Psoas muscle (tissue), 8 donors: ENCODE measurements at places on chromosomes 12 and 14.
A peak's percentile ranks its signal among the peaks of the same experiment; 100 is the strongest.

GRCh38 chr12:66331814-66332213, 29.5 kb downstream of the HELB start:
- DNase-seq: no peak

DNA sequence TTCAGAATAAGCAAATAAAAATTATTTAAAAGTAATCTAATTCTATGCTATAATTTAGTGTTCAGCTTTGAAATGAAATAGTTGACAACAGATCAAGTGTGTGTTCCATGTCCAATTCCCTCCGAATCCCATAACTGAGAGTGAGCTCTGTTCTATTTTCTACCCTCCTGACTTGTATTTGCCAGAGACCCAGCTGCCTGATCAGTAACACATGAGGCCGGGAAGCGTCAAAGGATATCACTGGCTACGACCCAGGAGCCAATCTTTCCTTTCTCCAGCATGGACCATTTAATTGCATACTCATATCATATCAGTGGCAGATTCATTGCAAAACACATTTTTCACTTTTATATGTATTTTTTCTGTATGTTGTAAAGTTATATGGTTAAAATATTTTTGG, 108.8 kb upstream of the TSPAN8 start:
- no peak for DNase-seq

- no peak for DNase-seq
Observed at GRCh38 chr14:56224691-56225681, 106.8 kb downstream of the PELI2 start.

GRCh38 chr12:20128928-20129327, 239.4 kb upstream of the PDE3A start:
- no peak for DNase-seq

DNA sequence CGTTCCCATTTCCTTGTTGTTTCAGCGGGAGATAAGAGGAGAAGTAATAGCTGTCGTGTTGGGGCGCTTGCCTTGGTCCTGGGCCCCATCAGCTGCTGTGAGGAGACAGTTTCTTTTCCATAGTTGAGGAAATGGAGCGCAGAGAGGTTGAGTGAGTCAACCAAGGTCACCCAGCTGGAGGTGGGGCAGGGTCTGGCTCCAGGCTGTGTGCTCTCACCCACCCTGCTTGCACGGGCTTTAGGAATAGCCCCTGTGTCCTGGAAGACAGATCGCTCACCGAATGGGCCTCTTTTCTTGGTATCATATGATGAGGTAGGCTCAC, 165.7 kb upstream of the RTL1 start:
- peak; percentile 2 for DNase-seq

DNA sequence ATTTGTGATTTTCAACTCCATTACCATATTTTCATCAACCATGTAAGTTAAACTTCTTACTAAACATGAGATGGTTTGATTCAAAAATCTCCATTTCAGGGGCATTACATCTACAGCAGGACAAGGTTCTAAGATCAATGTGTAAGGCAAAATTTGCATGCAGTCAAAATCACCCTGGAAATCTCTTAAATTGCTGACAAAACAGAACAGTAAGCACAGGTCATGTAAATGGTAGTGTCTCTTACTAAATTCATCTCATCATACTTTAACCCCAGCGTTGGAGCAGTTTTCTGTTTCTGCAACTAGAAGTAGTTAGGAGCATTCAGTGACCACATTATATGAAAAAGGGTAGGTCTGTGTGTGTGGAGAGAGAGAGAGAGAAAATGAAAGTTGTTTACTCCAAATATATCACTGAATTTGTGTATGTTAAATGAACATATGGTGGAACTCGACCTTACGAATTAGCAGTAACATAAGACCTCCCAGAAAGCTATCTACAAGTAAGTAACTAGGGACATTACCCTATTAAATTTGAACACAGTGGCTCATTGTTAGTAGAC, 227.5 kb downstream of the SSPN start:
- no peak for DNase-seq

- DNase-seq: no peak
Observed at GRCh38 chr14:77660754-77661153, 44.3 kb upstream of the SPTLC2 start.

DNA sequence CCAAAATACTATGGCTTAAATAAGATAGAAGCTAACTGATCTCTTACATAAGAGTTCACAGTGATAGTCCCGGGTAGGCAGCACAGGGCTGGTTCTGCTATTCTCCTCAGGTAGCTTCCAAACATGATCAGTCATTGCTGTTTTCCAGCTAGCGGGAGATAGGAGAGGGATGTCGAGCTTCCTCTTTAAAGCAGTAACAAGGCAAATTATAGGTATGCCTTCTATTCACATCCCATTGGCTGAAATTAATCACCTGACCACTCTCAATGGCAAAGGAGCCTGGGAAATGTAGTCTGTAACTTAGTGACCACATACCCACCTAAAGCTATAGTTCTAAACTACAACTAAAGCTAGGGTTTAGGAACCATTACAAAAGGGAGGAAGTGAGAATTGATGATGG, 34.5 kb upstream of the VRK1 start:
- no peak for DNase-seq

DNA sequence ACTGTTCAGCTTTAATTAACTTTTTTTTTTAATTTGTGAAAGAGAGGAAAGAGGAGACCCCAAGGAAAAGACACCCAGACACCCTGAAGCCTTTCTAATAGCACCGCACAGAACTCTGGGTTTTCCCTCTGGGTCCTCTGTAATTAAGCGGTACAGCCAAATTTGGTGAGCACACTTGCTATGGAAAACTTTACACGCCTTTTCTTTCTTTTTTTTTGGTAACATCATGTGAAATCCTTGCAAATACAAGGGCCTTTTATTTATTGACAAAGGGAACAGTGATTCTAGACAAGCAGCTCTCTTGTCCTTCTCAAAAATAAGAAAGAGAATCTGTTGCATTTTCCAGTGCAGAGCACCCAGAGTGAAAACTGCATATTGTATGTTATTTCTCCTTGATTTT, 44.4 kb upstream of the CPM start:
- DNase-seq: no peak

DNA sequence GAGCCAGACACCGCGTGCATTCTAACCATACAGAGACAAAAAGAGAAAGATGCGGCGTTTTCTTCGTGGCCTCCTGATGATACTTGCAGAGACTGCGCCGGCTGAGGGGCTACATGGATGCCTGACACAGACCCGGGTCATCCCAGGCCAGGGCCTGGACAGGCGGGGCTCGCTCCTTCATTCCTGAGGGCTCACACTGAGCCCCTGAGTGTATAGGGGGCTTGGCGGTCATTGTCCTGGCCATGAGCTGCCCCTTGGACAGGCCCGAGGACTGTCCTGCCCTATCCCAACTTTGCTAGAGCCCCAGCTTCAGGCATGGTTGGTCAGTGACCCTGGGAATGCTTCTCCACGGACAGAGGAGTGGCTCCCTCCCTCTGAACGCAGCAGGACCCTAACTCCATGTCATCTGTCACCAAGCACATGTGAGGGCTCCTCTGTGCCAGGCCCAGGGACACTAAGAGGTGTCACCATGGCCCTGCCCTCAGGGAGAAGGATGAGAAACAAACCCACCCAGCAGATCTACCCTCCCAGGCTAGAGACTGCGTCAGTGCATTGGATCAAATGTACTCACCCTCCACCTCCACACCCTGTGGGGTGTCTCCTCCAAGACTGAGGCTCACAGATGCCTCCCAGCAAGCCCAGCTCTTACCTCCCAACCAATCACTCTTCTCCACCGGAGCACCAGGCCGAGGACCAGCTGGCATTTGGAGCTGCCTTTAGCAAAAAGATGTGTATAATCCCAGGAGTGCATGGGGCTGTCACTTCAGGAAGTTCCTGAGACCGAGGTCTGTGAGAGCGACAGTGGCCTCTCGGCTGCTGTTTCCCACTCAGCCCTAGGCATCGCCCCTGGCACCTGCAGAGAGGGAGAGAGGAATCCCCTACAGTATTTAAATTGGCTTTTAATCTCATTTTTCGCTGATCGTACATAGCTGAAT, 102.7 kb downstream of the DICER1 start:
- DNase-seq: no peak

DNA sequence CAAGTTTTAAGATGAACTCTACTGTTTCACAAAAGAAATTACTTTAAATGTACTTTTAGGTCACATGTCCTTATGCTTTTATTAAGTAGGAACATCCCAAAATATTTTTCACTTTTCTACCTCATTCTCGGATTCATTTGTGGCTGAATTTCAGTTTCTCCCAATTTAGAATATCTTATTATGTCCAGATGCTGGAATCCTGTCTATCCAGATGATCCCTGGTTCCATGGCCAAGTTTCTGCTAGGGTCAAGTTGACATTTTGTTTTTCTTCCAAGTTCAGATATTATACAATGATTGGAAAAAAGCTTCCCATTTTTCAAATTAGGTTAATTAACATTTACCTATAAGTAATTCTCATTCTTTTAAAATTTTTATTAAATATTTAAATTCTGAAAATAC, 181.8 kb upstream of the SLC16A7 start:
- DNase-seq: no peak
